ENCODE measurements at places on chromosomes 5 and 9.

DNA sequence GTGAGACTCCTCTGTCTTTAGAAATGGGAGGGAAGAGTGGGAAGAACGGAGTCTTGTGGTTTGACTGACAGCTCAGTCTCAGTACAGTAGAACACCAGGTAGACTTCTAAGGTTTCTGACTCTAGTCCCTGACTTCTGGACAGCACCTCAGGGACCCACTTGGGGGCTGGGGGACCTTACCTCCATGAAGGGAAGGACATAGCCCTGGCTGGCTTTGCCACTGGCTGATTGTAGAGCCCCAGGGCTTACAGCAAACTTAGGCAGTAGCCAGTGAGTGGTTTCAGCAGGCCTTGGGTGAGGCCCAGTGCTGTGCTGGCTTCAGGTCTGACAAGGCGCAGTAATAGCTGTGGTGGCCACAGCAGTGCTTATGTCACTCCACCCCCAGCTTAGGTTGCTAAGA, 290.0 kb upstream of the PRR16 start:
- DNase-seq, result no peak

GRCh38 chr5:100165309-100165708, 369.9 kb upstream of the FAM174A start:
- DNase-seq, result peak; percentile 58

DNA sequence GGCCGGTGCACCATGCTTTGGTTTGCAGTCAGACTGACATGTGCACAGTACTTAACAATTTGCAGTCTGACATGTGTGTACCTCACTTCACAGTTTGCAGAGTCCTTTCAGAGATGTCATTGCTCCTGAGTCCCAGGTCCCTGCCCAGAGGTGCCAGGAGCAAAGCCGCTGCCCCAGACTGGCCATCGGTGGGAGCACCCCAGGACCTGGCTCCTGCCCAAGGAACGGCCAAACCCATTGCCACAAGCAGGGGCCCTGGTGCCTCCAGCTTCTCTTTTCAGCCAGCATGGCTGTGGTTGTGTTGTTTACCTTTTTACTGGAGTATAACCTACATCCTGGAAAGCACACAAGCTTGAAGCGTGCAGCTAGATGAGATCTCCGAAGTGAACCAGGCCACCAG, 28.6 kb downstream of the RASGEF1C start:
- DNase-seq, result no peak

GRCh38 chr9:129619787-129620668, 873 bp downstream of the C9orf50 start:
- DNase-seq, result no peak

GRCh38 chr9:118395415-118395814, 691.2 kb downstream of the TLR4 start:
- peak; percentile 56 for DNase-seq

GRCh38 chr9:37029304-37029775, 4.7 kb downstream of the PAX5 start:
- DNase-seq, result no peak

GRCh38 chr9:91541734-91542133, 118.1 kb upstream of the NFIL3 start:
- DNase-seq, result no peak

DNA sequence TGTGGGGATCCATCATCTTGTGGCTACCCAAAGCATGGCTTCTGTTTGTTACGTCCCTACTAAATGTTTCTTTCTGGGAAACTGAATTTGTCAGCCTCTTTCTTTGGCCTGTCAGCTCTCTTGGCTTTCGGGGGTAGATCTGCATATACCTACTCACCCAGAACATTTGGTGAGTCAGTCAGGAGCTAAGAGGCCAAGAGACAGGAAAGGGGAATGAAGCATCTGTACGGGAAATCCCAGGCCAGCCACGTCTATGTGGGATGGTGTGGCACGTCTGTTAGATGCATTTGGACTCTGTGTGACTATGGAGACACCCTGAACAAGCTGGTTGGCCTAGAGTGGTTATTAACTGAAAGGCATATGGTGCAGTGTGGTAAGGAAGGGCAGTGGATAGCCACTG, 58.1 kb downstream of the CDO1 start:
- no peak for DNase-seq

Data from MM.1S (cell line).